ENCODE measurements at places on chromosomes 7 and 10.

DNA sequence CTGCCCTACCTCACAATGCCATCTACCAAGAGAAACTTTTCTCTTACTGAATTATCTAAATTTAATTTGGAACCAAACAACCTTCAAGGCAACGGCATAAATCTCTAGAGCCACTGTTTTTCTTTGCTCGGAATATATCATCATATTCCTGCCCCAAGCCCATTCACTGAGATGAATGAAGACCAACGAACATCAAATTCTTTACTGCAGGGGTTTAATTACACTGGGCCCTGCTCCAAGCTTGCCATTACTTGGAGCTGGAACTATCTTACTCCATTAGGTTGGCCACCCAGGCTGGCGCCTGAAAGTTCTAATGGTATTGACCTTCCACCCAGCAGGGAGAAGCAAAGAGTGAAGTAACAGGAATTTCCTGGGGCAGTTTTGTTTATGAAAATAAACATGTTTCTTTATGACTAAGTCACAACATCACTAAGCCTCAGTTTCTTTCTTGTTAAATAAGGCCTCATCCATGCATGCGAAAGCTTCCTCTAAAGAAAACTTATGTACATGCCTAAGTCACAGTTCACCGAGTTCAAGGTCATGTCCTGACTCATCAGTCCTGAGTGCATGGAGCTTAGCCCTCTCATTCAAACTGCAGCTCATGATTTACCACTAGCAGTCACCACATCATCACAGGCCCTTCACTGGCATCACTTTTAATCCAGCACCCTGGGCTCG is 42.1 kb upstream of the ANAPC16 start:
- no peak for DNase-seq

DNA sequence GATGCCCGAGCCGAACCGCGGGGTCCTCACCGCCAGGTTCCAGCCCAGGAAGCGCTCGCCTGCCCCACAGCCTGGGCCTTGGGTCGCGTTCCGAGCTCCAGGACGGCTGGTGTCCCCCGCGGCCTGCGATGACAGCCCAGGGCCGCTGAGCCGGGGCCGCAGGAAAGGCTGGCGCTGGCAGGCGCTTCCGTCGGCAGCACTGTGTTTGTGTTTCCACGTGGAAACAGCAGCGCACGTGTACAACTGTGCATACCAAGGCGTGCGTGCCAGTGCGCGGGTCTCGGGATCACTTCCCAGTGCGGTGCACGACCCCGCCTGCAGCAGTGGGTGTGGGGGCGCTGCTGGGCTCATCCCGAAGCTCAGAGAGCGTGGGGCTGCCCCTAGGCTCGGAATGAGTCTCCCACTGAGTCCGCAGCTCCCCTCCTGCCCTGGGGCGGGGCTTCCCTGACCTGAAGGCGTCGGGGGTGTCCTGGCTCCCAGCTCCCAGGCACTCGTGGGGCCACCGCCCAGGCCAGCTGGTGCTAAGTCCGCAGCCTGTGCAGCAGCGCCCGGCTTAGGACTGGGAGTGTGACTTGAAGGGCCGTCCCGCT is 17.2 kb downstream of the AP5Z1 start:
- DNase-seq, result peak; percentile 66

GRCh38 chr10:26627324-26627723 is 70.2 kb upstream of the PDSS1 start:
- peak; percentile 62 for DNase-seq

DNA sequence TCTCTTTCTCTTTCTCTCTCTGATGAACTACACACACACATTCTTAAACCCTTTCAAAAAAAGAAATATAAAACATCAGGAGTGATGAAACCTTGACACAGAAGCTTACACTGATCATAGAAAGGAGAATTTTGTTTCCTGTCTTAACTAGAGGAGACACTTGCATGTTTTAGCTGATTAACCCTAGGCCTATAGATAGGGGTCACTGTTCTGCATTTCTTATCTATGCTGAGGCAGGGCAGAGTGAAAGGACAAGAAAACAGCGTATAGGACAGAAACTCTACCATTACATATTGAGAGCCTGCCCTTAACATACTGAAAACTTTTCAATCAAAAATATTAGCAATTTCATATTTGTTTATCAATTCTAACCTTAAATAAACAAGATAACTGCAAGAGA is 680.6 kb upstream of the MBL2 start:
- peak; percentile 43 for DNase-seq

DNA sequence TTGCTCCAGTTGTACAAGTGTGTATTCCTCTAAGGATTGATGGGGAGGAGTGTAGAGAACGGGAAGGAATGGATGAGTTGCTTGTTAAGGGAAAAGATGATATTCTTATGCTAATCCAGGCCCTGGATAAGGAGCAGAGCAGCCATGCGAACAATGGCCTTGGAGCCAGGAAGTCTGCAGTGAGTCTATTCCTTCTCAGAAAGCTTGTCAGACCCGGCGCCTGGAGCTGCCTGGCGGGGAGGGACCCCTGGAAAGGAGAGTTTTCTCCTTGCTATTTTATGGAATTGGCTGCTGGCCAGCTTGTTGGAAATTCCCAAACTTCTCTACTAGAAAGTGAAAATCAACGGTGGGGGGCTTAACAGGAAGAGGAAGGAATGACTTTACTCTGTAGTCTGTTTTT is 89.1 kb downstream of the MMRN2 start:
- DNase-seq, result peak; percentile 65

GRCh38 chr7:36005876-36006275 is 147.2 kb upstream of the EEPD1 start:
- no peak for DNase-seq

- DNase-seq, result peak; percentile 95
Observed at GRCh38 chr10:44385026-44385695, at the start of gene CXCL12. Gene CXCL12 (minus strand): TSS chr10:44385097. CDS start chr10:44385005, 92 bp downstream.

DNA sequence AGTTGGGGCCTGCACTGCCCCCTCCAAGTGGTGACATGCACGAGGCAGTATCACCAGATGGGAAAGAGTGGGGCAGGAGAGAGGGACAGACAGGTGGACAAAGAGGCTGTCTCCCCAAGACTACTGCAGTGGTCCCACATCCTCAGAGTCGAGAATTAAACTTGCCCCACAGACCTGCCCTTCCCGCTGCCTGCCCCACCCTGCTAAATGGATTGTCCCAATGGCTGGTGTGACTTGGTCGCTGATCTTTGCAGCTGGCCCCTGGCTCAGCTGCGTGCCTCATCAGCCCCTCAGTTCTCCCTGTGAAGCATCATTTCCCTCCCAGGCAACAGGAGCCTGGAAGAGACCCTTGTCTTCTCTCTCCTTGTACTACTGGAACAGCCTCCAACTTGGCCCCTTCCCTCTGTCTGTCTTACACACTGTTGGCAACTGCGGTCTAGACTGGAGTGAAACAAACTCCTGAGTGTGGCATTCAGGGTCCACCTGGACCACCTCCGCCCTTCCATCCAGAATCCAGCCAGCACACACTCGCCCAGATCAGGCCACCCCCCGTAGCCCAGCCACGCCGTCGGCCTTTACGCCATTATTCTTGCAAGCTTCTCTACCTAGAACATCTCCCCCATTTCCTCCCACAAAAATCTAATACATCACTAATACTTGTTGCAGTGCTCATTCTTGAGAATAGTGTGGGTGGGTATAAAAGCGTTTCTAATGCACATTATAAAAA is 275.1 kb downstream of the CELF2 start:
- no peak for DNase-seq

Data from H7 (cell line).